ENCODE measurements at places on chromosomes 5 and 9. TPM values are rescaled to one million over a fixed set of nuclear protein-coding genes. Genes with fewer than 3 reads are reported as not detected.

The IFNA13 gene
- not detected for total RNA-seq

The NR6A1 gene
- 1.7 TPM for total RNA-seq

The GPR150 gene
- not detected for total RNA-seq

The KCNMB1 gene
- 2.0 TPM for total RNA-seq

The MLANA gene
- total RNA-seq = not detected
